ENCODE measurements at places on chromosomes 6 and 20.

- no peak for DNase-seq
Measured at GRCh38 chr6:48199499-48199898, 88.5 kb upstream of the PTCHD4 start.

DNA sequence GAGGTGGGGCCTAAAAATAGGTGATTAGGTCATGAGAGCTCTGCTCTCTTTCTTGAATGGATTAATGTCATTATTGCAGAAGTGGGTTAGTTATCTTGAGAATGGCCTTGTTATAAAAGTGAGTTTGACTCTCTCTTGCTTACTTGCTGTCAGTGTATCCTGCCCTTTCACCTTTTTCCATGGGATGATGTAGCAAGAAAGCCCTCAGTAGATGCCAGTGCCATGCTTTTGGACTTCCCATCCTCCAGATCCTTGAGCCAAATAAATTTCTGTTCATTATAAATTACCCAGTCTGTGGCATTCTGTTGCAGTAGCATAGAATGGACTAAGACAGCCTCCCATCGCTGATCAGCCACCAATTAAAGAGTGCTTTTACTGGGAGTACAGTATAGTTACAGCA lies 40.1 kb downstream of the UTRN start:
- DNase-seq: no peak

DNA sequence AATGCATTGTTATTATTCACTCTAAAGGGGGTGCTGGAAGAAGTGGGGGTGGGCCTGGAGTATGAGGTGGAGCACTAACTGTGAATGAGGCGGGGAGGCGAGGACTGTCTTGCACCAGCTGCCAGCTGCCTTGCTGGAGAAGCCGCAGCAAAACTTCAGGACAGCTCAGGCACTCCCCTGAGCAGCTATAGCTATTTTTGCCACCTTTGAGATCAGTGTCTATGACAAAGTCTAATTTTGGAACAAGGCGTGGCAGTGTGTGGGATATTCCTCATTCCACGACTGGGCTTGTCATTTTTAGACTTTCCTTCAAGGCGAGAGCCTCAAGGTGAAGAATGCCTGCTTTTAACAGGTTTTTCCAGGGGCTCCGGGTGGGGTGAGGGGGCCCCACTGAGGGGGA lies 143.8 kb downstream of the DOK5 start:
- DNase-seq: no peak

GRCh38 chr6:17700421-17701416 lies 6.0 kb downstream of the NUP153 start:
- DNase-seq: no peak

DNA sequence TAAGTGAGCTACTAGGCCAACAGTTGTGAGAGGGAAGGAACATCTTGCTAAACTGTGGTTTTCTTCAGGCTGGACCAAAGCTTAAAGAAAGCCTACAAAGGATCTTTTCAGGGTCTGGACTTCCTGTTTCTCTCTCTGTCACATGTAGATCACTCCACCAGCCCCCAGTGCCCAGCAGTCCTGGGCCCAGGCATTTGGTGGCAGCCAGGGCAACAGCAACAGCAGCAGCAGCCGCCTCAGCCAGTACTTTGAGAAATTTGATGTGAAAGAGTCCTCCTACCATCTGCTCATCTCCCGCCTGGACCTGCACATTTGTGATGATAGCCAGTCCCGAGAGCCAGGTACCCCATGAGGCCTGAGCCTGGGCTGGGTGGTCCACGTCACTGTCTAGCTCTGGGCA lies 44.1 kb downstream of the BLTP3A start:
- no peak for DNase-seq

GRCh38 chr6:155354167-155354566 lies 39.9 kb upstream of the TFB1M start:
- no peak for DNase-seq
